ENCODE measurements at places on chromosomes 12 and 14.

GRCh38 chr12:40034156-40034555, 71.7 kb downstream of the SLC2A13 start:
- no peak for DNase-seq
- peaks cover 29% of the 10 kb centered on the region for H3K4me1 ChIP-seq
- H3K27ac ChIP-seq: no peak overlapping the region

- H3K4me1 ChIP-seq: peaks cover 11% of the 10 kb centered on the region
- H3K4me3 ChIP-seq: no peak overlapping the region
- H3K27me3 ChIP-seq: no peaks in the 10 kb centered on the region
- no peak for DNase-seq
- H3K36me3 ChIP-seq: no peaks in the 10 kb centered on the region
Observed at GRCh38 chr12:89674326-89674942, 34.2 kb downstream of the ATP2B1 start.

DNA sequence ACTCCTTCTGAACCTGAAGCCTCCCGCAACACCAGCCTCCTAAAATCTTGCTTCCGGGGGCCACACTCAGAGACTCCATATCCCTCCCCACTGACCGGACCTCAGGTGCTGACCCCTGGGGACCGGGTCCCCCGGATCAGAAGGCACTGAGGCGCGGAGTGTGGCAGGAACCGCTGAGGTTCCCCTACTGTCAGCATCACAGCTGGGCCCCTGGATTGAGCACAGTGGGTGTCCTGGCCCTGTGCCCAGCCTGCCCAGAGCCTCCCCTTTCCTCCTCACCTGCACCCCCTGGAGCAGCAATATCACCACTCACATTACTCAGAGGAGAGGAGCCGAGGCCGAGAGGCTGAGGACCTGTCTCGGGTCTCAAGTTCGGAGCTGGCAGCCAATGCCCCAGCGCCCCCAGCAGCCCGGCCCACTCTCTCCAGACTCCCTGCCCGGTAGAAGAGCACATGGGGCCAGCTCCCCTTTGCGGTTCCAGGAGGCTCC, 101.2 kb upstream of the EIF5 start:
- peak; percentile 62 for DNase-seq
- H3K27me3 ChIP-seq: no peaks in the 10 kb centered on the region
- no peak overlapping the region for H3K4me3 ChIP-seq
- H3K36me3 ChIP-seq: no peaks in the 10 kb centered on the region
- no peak overlapping the region for H3K27ac ChIP-seq

- H3K27ac ChIP-seq: no peak overlapping the region
- no peak overlapping the region for H3K4me3 ChIP-seq
- DNase-seq: no peak
- H3K36me3 ChIP-seq: no peaks in the 10 kb centered on the region
Observed at GRCh38 chr12:95114766-95115405, 41.5 kb upstream of the NR2C1 start.

- H3K4me3 ChIP-seq: no peak overlapping the region
- H3K4me1 ChIP-seq: peaks cover 19% of the 10 kb centered on the region
- H3K27ac ChIP-seq: no peak overlapping the region
- no peak for DNase-seq
- no peaks in the 10 kb centered on the region for H3K27me3 ChIP-seq
Observed at GRCh38 chr14:21256539-21257393, 12.5 kb downstream of the HNRNPC start.

DNA sequence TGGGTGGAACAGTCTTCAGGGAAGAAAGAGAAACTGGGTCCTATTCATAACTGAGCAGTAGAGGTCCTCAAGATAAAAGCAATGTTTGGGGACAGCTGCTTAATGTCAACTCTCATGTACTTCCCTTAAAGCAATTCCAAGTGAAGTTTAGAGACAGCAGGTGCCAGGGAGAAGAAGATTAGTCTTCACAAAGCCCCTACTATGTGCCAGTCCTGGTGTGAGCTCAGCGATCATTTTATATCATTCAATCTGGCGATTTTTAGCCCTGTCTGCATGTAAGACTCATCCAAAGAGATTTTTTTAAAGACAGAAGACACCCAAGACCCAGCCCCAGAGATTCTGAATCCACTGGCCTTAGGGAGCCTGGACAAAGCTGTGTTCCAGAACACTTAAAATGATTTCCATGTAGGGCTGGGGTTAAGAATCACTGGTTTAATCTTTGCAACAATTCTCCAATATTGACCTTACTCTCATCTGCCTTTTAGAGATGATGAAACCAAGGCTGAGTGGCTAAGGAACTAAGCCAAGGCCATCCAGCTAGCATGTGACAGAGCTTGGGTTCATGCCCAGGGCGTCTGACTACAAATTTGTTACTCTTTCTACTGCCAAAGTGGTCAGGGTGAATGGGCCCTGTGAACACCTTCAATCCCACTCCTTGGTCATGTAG, 404.5 kb upstream of the TBX3 start:
- no peaks in the 10 kb centered on the region for H3K27me3 ChIP-seq
- H3K36me3 ChIP-seq: no peaks in the 10 kb centered on the region
- no peaks in the 10 kb centered on the region for H3K4me1 ChIP-seq
- no peak for DNase-seq
- H3K4me3 ChIP-seq: no peak overlapping the region

GRCh38 chr12:123254853-123255446, 16.7 kb downstream of the CDK2AP1 start:
- no peak overlapping the region for H3K4me3 ChIP-seq
- H3K36me3 ChIP-seq: peaks cover 56% of the 10 kb centered on the region
- H3K27ac ChIP-seq: no peak overlapping the region

- no peak overlapping the region for H3K27ac ChIP-seq
- no peak for DNase-seq
- H3K4me1 ChIP-seq: no peaks in the 10 kb centered on the region
- no peak overlapping the region for H3K4me3 ChIP-seq
- no peaks in the 10 kb centered on the region for H3K36me3 ChIP-seq
Observed at GRCh38 chr12:121145221-121145620, 12.5 kb downstream of the P2RX7 start.

- peaks cover 72% of the 10 kb centered on the region for H3K27me3 ChIP-seq
- no peak overlapping the region for H3K4me3 ChIP-seq
- H3K36me3 ChIP-seq: no peaks in the 10 kb centered on the region
- H3K4me1 ChIP-seq: no peaks in the 10 kb centered on the region
- DNase-seq: peak; percentile 10
Observed at GRCh38 chr14:104293231-104293841, 154.9 kb downstream of the KIF26A start.

GRCh38 chr14:22976620-22977433, 5.5 kb downstream of the AJUBA start:
- H3K27ac ChIP-seq: peak overlapping the region; percentile 87
- DNase-seq: no peak
- H3K4me3 ChIP-seq: no peak overlapping the region
- no peaks in the 10 kb centered on the region for H3K27me3 ChIP-seq
- H3K36me3 ChIP-seq: peaks cover 7% of the 10 kb centered on the region
- H3K4me1 ChIP-seq: peaks cover 51% of the 10 kb centered on the region

- peak overlapping the region; percentile 82 for H3K27ac ChIP-seq
- peak; percentile 74 for DNase-seq
- no peaks in the 10 kb centered on the region for H3K27me3 ChIP-seq
- no peaks in the 10 kb centered on the region for H3K36me3 ChIP-seq
Observed at GRCh38 chr14:99792551-99793212, 531 bp upstream of the EML1 start.

- no peak overlapping the region for H3K4me3 ChIP-seq
- no peaks in the 10 kb centered on the region for H3K36me3 ChIP-seq
- no peak overlapping the region for H3K27ac ChIP-seq
- no peak for DNase-seq
- no peaks in the 10 kb centered on the region for H3K27me3 ChIP-seq
Observed at GRCh38 chr14:56328021-56328420, 209.8 kb downstream of the PELI2 start.

- no peaks in the 10 kb centered on the region for H3K27me3 ChIP-seq
- H3K36me3 ChIP-seq: no peaks in the 10 kb centered on the region
- DNase-seq: no peak
- no peak overlapping the region for H3K4me3 ChIP-seq
- H3K4me1 ChIP-seq: no peaks in the 10 kb centered on the region
- H3K27ac ChIP-seq: no peak overlapping the region
Observed at GRCh38 chr14:23861666-23862065, 91.9 kb upstream of the DHRS4 start.

DNA sequence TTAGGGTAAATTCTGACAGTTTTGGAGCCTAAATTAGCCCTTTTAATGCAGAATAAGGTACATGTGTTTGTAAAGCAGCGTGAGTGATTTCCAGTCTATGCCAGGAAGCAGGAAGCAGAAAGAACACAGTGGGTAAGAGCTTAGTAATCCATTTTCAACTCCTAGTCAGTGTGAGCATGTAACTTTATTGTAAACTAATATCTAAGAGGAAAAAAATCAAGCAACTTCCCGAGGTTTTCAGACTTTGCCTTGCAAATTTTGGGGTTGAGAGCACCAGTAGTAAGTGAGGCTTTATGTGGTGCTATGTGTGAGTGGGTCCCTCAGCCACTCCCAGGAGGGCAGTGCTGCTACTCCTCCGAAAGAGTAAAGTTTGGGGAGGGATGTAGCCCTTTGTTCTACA, 2.9 kb downstream of the CIPC start:
- peaks cover 3% of the 10 kb centered on the region for H3K36me3 ChIP-seq
- peak overlapping the region; percentile 96 for H3K27ac ChIP-seq
- H3K4me3 ChIP-seq: no peak overlapping the region
